K562 (cell line): ENCODE measurements at places on chromosomes 3 and 15. TPM values are rescaled to one million over a fixed set of nuclear protein-coding genes. Genes with fewer than 3 reads are reported as not detected.
A peak's percentile ranks its signal among the peaks of the same experiment; 100 is the strongest.

DNA sequence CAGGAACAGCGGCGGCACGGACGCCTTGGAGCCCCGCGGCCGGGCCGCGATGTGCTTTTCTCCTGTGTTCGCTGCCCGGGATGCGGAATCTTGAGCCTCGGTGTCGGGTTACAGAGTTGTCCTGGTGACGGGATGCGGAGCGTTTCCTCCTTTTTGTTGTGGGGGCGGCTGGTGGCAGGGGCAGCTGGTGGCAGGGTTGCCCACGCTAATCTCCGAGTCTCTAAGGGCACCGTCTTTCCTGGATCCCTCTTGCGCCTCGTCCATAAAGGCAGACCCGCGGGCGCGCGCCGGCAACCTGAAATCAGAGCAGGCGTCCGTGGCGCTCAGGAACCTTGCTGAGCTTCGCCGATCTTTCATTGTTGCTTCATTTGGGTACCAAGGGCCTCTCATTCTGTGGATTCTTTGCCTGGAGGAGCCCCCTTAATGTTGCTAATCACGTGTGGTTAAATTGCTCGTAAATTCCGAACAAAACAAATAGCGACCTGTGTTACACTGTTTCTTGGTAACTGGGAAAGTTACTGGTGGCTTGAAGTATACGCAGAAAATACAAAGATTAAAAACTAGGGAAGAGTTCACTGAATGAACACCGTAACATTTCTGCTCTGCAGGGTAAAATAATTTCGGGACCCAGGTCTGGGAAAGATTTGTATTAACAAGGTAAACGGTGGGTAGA, 844 bp upstream of the PFN2 start:
- no peak overlapping the region for H3K27ac ChIP-seq
- peaks cover 13% of the 10 kb centered on the region for H3K27me3 ChIP-seq
- no peaks in the 10 kb centered on the region for H3K36me3 ChIP-seq
- DNase-seq, result no peak

GRCh38 chr15:73598530-73599160, 34.5 kb downstream of the NPTN start:
- peaks cover 3% of the 10 kb centered on the region; the same call in 2 of the 3 replicates for H3K36me3 ChIP-seq
- H3K4me1 ChIP-seq, result peaks cover 13% of the 10 kb centered on the region
- no peak overlapping the region for H3K27ac ChIP-seq
- H3K4me3 ChIP-seq, result no peak overlapping the region
- H3K27me3 ChIP-seq, result no peaks in the 10 kb centered on the region
- DNase-seq, result no peak

- H3K27me3 ChIP-seq, result no peaks in the 10 kb centered on the region
- no peaks in the 10 kb centered on the region for H3K36me3 ChIP-seq
- no peaks in the 10 kb centered on the region for H3K4me1 ChIP-seq
These were observed 107.6 kb downstream of the PEX5L start for GRCh38 chr3:179929091-179929529.

- no peaks in the 10 kb centered on the region for H3K27me3 ChIP-seq
- no peak overlapping the region for H3K4me3 ChIP-seq
- no peaks in the 10 kb centered on the region for H3K36me3 ChIP-seq
- H3K4me1 ChIP-seq, result no peaks in the 10 kb centered on the region
- no peak for DNase-seq
These were observed 49.7 kb upstream of the BOC start for GRCh38 chr3:113161661-113162060.

DNA sequence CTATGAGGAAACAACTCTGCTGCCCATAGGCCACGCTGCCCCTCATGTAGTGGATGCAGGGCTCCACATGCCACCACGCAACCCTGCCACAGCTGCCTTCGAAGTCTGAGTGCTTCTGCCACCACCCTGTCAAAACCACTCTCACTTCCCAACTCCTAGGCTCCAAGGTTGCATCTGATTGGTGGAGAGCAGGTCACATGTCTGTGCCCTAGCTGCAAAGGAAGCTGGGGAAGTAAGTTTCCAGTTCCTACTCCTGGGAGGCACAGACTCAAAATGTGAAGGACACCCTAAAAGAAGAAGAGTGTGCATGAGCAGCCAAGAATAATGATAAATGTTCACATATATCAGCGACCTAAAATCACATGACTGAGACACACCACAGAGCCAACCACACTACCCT, 31.9 kb upstream of the TICRR start:
- H3K27ac ChIP-seq, result no peak overlapping the region
- DNase-seq, result no peak
- H3K27me3 ChIP-seq, result peaks cover 8% of the 10 kb centered on the region; the same call in 2 of the 3 replicates
- no peaks in the 10 kb centered on the region for H3K36me3 ChIP-seq
- H3K4me3 ChIP-seq, result no peak overlapping the region

GRCh38 chr3:197205675-197206074, 92.7 kb downstream of the DLG1 start:
- H3K4me3 ChIP-seq, result no peak overlapping the region
- no peak overlapping the region for H3K27ac ChIP-seq
- no peaks in the 10 kb centered on the region; the same call in 2 of the 3 replicates for H3K36me3 ChIP-seq

DNA sequence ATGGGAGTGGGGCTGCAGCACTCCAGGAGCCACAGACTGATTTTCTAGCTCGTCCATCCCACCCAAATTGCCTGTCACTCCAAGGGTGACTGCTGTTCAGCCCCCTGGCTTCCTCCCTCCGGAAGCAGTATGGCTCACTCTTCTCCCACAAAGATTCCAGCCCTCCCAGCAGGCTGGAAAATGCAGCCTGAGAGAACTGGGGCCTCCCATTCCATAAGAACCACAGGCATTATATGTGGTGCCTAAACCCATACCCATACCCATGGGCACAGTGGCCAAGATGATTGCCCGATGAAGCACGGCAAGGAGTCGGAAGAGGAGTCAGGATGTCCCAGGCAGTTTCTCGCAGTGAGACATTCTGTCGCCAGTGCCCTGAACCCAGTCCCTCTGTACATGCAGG, 6.0 kb upstream of the VILL start:
- DNase-seq, result no peak
- H3K4me3 ChIP-seq, result no peak overlapping the region
- no peaks in the 10 kb centered on the region for H3K36me3 ChIP-seq
- H3K27ac ChIP-seq, result no peak overlapping the region

DNA sequence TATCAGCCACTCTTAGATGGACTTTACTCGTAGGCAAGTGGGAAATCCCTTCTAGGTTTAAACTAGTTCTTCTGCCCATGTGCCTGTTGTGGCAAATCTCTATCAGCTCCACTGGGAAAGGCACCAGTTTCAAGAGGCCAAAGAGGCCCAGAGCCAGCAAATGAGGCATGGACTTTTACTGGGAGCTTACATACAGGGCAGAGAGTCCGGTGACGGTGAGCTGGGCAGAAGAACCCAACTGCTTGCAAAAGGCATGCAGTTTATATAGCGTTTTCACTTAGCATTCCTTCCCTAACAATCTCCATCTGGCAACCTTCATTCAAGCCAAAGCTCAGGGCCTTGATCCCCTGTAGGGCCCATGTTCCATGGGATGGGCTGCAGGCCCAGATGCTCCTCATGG, 93.0 kb upstream of the C3orf80 start:
- no peak overlapping the region for H3K27ac ChIP-seq
- H3K27me3 ChIP-seq, result 0 out of 3 replicates have a peak, but pooled peaks cover 3% of the 10 kb centered on the region
- no peaks in the 10 kb centered on the region for H3K4me1 ChIP-seq
- no peak overlapping the region for H3K4me3 ChIP-seq
- no peak for DNase-seq

DNA sequence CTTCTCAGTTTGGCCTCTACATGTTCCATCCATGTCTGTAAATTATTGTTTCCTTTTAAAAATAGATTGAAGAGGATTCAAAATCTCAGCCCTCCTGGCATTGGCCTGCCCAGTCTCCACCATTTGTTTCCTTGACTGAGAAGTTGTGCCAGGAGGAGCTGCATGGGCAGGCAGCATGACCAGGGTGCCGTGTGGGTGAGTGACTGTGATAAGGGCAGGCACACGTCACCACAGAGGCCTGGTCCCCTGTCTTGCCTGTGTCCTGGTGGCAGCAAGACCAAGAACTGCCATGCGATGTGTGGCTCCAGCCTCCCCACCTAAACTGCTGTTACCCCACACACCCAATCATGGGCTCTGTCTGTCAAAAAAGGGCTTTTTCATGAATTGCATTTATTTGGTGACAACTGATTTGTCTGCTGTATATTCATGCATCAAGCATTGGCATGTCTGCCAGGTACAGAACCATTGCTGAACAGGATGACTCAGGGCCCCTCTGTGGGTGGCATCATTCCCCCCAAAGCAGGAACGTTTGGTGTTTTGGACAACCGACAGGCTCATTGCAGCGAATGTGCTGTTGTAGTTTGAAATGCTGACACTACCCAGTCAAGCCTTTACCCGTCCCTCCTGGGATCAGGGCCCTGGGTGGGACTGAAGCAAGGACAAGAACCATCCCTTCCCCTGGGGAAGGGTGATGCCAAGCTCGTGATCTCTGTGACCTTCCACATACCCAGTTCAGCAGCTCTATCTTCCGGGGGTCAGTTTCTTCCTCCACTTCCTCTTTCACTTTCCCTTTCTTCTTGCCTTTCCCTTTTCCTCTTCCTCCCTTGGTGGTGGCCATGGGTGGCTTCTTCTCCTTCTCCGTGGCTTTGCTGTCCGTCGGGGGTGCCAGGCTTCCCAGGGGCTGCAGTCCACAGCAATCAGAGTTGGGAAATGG, 51.6 kb downstream of the TRPM1 start:
- H3K27me3 ChIP-seq, result peaks cover 21% of the 10 kb centered on the region; the same call in 2 of the 3 replicates
- DNase-seq, result no peak
- no peaks in the 10 kb centered on the region for H3K4me1 ChIP-seq
- no peak overlapping the region for H3K4me3 ChIP-seq
- H3K27ac ChIP-seq, result no peak overlapping the region

DNA sequence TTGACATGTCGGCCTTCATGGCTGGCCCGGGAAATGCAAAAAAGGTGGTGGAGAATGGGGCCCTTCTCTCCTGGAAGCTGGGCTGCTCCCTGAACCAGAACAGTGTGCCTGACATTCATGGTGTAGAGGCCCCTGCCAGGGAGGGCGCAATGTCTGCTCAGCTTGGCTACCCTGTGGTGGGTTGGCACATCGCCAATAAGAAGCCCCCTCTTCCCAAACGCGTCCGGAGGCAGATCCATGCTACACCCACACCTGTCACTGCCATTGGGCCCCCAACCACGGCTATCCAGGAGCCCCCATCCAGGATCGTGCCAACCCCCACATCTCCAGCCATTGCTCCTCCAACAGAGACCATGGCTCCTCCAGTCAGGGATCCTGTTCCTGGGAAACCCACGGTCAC, 23.1 kb upstream of the BSN start:
- H3K27ac ChIP-seq, result no peak overlapping the region
- DNase-seq, result no peak
- H3K27me3 ChIP-seq, result no peaks in the 10 kb centered on the region
- peaks cover 5% of the 10 kb centered on the region; the same call in 2 of the 3 replicates for H3K4me1 ChIP-seq
- H3K36me3 ChIP-seq, result peaks cover 37% of the 10 kb centered on the region; the same call in 2 of the 3 replicates
- H3K4me3 ChIP-seq, result no peak overlapping the region

DNA sequence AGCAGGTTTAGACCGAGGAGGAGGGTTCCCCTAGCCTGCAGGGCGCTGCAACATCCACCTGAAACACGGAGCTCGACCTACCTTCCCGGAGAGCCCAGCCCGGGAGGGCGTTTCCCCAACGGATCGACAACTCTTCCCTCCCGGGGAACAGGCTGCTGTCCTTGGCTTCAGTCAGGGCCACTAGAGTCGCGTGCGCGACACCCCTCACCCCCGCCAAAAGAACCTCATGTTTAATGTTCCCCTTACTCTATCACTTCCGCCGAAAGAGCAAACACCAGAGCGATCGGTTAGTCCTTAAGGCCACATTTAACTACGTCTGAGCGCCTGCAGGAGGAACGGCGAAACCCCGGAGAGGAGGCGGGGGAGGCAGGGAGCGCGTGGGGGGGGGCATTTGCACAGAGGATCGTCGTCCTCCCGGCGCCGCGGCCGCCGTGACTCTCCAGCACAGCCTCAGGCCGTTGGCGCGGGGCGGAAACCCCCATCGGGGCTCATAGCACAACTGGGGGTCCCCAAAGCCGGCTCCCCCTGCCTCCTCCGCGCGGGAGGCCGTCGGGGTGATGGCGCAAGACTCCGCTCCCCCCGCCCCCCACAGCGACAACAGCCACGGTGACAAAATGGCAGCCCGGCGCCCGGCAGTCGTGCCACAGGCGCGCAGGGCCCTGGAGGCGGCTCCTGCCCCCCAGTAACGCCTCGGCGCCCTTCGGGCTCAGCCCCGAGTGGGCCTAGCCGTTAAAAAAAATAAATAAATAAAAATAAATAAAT, 3.2 kb downstream of the ANP32A start:
- peak overlapping the region; percentile 63 for H3K4me3 ChIP-seq
- H3K27me3 ChIP-seq, result no peaks in the 10 kb centered on the region
- H3K4me1 ChIP-seq, result peaks cover 28% of the 10 kb centered on the region
- H3K36me3 ChIP-seq, result peaks cover 17% of the 10 kb centered on the region; the same call in 2 of the 3 replicates
- H3K27ac ChIP-seq, result peak overlapping the region; percentile 99

- no peaks in the 10 kb centered on the region for H3K4me1 ChIP-seq
- no peak overlapping the region for H3K27ac ChIP-seq
- no peaks in the 10 kb centered on the region for H3K27me3 ChIP-seq
- H3K4me3 ChIP-seq, result no peak overlapping the region
These were observed 76.5 kb downstream of the TFDP2 start for GRCh38 chr3:142072816-142073215.

- no peaks in the 10 kb centered on the region for H3K27me3 ChIP-seq
- H3K36me3 ChIP-seq, result no peaks in the 10 kb centered on the region
- no peak overlapping the region for H3K4me3 ChIP-seq
- no peaks in the 10 kb centered on the region for H3K4me1 ChIP-seq
- no peak overlapping the region for H3K27ac ChIP-seq
- DNase-seq, result no peak
These were observed 439.3 kb upstream of the KCNMB2 start for GRCh38 chr3:178096955-178097354.

ZNF660 gene
- polyA plus RNA-seq, result 0.18 and 0.19 TPM in 2 replicates

IL5RA gene
- 0.16 TPM in 1 of 2 replicates, not detected in the other for polyA plus RNA-seq

ADGRG7 gene
- 0.12 TPM in 1 of 2 replicates, not detected in the other for polyA plus RNA-seq

SLC12A8 gene
- polyA plus RNA-seq, result 0.09 TPM in 1 of 2 replicates, not detected in the other

CCDC54 gene
- polyA plus RNA-seq, result not detected in 2 replicates

FANCD2OS gene
- polyA plus RNA-seq, result not detected in 2 replicates

CD200 gene
- not detected in 2 replicates for polyA plus RNA-seq

GPR156 gene
- 0.22 TPM in 1 of 2 replicates, not detected in the other for polyA plus RNA-seq

CHST13 gene
- polyA plus RNA-seq, result not detected in 2 replicates

ERC2 gene
- 0.04 and 0.08 TPM in 2 replicates for polyA plus RNA-seq

FAH gene
- polyA plus RNA-seq, result 80.7 and 95.4 TPM in 2 replicates

PPP1R14D gene
- polyA plus RNA-seq, result not detected in 2 replicates

TMEM212 gene
- not detected in 2 replicates for polyA plus RNA-seq

ZNF717 gene
- 5.4 and 8.8 TPM in 2 replicates for polyA plus RNA-seq

PHC3 gene
- 7.4 and 16.2 TPM in 2 replicates for polyA plus RNA-seq
